Adrenal gland (tissue), 19 donors: ENCODE measurements at places on chromosomes 7 and 10. TPM values are rescaled to one million over a fixed set of nuclear protein-coding genes. Genes with fewer than 3 reads are reported as not detected.
A peak's percentile ranks its signal among the peaks of the same experiment; 100 is the strongest.

The IGFBP1 gene
- 1.2 TPM for total RNA-seq

The TACC2 gene
- total RNA-seq = 11.4 TPM

The GLI3 gene
- 4.7 TPM for total RNA-seq

The LRRD1 gene
- total RNA-seq = 0.19 TPM

The HEPACAM2 gene
- not detected for total RNA-seq

DNA sequence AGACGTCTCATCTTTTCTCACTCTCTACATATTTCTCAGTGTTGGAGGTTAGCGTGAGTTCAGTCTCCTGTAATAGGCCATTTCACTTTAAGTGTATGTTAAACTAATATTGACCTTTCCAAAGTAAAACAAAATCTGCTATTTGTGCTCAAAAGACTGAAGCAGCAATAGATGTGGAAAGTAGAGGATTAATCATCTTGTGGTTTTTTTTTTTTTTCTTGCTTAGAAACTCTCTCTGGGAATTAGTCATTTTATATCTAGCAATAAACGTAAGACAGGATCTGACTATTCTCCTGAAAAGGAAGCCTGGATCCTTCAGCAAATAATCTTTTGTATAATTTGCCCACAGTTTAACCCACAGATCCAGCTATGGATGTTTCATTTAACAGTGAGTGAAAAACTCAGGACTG, 81.7 kb downstream of the NRP1 start:
- H3K27me3 ChIP-seq = no peaks in the 10 kb centered on the region
- H3K27ac ChIP-seq = peak overlapping the region; percentile 31

DNA sequence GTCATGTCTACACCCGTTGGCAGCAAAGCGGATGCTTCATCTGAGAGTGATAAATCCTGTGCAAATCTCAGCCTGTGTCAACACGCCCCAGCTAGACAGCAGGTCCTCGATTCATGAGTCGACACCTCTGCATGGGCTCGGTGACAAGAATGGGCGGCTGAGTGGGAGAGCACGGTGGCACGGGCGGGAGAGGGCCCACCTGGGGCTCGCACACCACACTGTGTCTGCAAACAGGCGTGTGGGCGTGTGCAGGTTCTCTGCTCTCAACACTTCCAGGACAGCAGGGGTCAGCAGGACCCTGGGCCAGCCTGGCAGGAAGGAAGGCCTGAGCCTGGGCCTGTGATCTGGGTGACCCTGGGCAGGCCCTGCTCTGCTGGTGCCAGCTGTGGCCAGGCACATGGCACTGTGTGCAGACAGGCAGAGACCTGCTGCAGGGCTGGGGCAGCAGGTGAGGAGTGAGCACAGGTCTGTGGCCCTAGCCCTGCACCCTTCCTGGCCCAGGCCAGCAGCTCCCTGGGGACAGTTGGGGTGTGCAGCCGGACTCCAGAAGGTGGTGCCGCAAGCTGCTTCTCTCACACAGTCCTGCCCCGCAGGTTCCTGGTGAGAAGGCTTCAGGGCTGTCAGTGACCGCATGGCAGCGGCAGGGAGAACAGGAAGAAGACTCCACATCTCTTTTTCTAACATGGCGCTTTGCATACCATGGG, 216.4 kb downstream of the ELFN1 start:
- no peak overlapping the region for H3K27ac ChIP-seq
- no peak for DNase-seq
- no peaks in the 10 kb centered on the region for H3K4me1 ChIP-seq
- H3K27me3 ChIP-seq = no peaks in the 10 kb centered on the region

DNA sequence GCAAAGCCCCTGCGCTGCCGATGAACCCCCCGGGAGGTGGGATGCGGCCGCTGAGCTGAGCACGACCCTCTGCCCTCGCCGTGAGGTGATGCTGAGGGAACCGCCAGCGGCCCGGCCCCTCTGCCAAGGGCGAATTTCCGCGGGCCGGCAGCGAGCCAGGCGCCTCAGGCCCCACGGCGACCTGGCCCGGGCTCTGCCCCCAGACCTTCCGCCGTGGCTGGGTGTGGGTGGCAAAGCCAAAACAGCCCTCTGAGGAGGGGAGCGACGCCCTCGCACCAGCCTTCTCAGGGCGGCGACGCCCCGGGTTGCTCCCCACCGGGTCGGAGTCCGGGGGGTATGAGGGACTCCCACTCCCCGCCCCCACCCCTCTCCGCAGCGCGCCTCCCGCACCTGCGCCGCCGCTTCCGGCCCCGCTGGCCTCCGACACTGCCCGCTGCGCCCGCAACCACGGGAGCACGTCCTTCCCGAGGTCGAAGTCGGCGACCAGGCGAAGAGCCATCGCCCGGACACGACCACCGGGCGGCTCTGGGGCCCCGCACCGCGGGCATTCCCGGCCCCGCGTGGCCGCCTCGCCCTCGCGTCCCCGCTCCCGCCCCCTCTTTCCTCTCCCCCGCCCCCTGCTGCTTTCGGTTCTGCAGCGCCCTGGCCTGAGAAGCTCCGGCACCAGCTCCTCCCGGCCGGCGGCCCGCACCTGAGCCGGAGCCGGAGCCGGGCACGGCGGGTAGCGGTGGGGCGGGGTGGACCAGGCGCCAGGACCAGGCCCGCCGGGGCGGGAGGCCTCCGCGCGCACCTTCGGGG, at the start of gene GSAP:
TSS of gene GSAP (minus strand) at position 527 of the 798 bp plus-strand sequence. CDS start at position 499, 28 bp downstream.
- peak within 1 kb of the TSS; percentile 96 for H3K27ac ChIP-seq
- H3K4me3 ChIP-seq = peak within 1 kb of the TSS; percentile 80
- peak; percentile 78 for DNase-seq
- peaks cover 20% of the 10 kb centered on the region for H3K4me1 ChIP-seq
- no peaks in the 10 kb centered on the region for H3K27me3 ChIP-seq
- H3K36me3 ChIP-seq = no peaks in the 10 kb centered on the region

DNA sequence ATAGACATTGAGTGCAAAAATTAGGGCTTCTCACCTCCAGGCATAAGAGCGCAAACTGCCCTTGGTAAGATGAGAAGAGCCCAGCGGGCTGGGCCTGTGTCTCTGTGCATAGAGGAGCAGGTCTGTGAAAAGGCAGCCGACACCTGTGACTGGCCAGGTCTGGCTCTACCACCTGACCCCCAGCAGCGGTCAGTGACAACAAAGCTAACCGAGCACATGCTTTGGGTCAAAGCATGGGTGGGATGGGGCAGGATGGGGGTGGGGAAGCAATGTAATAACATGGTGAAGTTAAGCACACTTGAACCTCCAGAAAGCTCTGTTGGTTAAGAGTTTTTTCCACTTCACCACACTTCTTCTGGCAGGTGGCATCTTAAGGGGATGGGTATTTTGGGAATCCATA, 29.3 kb downstream of the CYTH3 start:
- H3K4me3 ChIP-seq = no peak overlapping the region
- no peaks in the 10 kb centered on the region for H3K4me1 ChIP-seq
- no peaks in the 10 kb centered on the region for H3K36me3 ChIP-seq
- no peak for DNase-seq

DNA sequence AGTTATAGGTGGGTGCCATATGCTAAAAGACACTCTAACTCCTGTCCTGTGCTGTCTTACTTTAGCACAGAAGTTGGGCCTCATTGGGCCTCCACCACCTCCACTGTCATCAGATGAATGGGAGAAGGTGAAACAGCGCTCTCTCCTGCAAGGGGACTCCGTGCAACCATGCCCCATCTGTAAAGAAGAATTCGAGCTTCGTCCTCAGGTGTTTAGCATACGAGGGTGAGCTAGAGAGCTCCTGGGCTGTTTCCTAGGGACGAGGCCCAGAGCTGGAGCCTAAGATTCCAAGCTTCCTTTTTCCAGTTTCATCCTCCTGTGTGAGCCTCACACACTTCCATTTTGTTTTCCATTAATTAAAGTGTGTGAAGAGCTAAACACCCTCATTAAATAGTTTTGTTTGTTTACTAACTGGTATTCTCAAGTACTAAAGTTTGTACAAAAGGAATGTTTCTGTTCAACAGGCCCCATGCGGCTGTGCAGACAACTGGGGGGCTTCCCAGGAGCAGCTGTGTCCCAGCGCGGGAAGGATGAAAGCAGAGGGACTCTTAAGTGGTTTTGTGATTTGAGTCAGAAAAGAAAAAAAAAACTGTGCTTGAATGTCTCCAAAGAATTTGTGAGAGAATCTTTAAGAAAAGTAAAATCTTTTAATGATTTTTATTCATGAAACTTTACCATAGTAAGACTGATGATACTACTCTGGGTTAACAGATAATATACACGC, 14.1 kb downstream of the RNF32 start:
- no peak overlapping the region for H3K4me3 ChIP-seq
- no peak for DNase-seq
- H3K36me3 ChIP-seq = no peaks in the 10 kb centered on the region
